CD4-positive, alpha-beta T cell treated with Interleukin-4 for 4 hours (primary cell): ENCODE measurements at places on chromosomes 2 and 18.

- no peak for DNase-seq
Observed at GRCh38 chr18:60413944-60414547, 41.5 kb upstream of the MC4R start.

- no peak for DNase-seq
Observed at GRCh38 chr2:142920571-142920970, 43.1 kb downstream of the KYNU start.

DNA sequence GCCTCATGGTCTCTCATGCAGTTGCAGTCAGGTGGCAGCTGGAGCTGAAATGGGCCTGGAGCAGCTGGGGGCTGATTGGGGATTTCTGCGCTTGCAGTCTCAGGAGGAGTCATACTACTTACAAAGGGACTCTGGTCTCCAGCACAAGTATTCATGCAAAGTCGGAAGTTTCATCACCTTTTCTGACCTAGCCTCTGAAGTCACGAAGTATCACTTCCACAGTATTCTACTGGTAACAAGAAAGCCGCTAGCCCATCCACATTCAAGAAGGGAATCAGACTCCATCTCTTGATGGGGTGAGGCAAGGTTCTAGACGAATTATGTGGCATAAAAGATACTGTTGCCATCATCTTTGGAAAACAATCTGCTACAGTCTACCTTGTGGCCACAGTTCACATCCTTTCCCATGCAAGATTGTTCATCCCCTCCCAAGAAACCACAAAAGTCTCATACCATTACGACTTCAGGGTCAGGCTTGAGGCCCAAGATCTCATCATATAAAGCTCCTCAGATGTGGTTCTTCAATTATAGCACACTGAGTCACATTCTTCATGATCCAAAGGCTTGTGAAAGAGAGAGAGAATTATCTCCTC, 95.3 kb downstream of the SMC6 start:
- DNase-seq: no peak

GRCh38 chr2:191860760-191861466, 14.0 kb upstream of the CAVIN2 start:
- no peak for DNase-seq

DNA sequence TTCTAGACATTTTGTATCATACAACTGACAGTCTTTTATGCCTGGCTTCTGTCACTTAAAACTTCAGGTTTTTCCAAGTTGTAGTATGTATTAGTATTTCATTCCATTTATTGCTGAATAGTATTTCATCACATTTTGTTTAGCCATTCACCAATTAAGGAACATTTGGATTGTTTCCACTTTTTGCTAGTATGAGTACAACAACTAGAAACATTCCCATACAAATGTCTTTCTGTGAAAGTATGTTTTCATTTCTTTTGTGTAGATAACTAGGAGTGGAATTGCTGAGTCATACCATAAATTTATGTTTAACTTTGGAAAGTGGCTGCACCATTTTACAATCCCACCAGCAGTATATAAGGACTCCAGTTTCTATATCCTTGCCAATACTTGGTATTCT, 135.9 kb downstream of the ATAD2B start:
- DNase-seq: no peak

- no peak for DNase-seq
Observed at GRCh38 chr2:161177969-161178368, 17.7 kb downstream of the TANK start.

DNA sequence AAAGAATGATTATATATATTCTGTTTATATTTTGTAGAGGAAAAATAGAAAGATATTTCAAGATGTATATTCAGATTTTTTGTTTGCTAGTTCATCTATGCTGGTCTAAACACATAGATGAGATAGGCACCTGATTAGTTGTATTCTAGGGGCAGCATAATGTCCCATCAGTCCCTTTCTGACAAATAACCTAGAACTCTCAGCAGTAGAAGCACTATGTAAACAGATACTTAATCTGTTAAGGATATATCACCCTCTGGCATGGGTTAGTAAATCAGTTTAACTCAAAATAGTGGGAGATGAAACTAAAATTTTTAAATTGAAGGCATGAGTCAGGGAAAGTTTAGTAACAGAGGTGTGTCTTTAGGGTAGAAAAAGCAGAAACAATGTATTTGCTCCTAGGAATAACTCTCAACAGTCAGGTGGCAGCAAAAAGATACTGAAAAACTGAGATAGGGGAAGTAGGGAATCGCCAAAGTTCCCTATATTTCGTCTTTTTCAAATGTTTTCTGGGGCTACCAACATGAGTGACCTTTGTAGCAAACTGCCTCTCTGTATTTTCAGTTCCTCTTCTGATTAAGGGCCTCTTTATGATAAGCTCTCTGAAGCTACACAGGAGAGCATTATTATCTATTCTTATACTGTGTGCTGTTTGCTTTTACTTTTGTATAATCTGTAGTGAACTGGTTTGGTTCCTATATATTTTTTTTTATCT, 5.7 kb downstream of the PPP1R1C start:
- peak; percentile 12 for DNase-seq

- DNase-seq: no peak
Observed at GRCh38 chr2:167048829-167049228, 160.5 kb downstream of the XIRP2 start.

- no peak for DNase-seq
Observed at GRCh38 chr18:74457043-74457724, at the start of gene DIPK1C. Gene DIPK1C (minus strand): TSS chr18:74457308. CDS start chr18:74457259, 49 bp downstream.

DNA sequence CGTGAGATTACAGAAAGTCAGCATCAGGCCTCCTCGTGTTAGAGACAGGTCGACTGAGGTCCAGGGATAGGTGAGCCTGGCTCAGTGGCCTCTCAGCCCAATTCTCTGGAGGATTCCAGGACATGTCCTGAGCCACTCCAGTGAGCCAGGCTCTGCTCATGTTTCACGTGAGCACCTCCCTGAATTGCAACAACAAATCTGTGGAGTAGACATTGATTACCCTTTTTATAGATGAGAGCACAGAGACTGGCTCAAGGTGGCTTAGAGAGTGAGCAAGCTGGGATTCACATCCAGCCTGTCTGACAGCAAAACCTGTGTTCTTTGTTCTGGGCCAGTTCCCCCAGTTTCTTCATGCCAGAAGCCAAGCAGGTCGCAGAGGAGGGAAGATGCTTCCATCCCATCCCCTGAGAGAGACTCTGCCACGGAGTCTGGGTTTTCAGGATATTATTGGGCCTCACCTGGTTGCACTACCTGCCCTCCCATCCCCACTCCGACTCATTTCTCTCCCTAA, 46.4 kb downstream of the HS1BP3 start:
- no peak for DNase-seq

GRCh38 chr2:112614201-112614840, 29.9 kb downstream of the CHCHD5 start:
- no peak for DNase-seq

GRCh38 chr2:178641498-178641897, 161.2 kb downstream of the PLEKHA3 start:
- DNase-seq: no peak

GRCh38 chr18:42414756-42415454, 459.9 kb downstream of the PIK3C3 start:
- no peak for DNase-seq

- no peak for DNase-seq
Observed at GRCh38 chr2:118982039-118982438, 40.0 kb downstream of the MARCO start.

DNA sequence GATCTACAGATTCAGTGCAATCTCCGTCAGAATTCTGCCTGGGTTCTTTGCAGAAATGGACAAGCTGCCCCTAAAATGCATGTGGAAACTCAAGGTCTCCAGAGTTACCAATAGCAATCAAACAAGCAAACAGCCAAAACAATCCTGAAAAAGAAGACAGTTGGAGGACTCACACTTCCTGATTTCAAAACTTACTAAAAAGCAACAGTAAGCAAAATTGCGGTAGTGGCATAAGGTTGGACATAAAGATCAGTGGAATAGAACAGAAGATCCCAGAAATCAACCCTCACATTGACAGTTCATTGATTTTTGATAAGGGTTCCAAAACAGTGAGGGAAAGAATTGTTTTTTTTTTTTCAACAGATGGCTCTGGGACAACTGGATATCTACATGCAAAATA, 59.7 kb downstream of the NPPC start:
- DNase-seq: no peak

DNA sequence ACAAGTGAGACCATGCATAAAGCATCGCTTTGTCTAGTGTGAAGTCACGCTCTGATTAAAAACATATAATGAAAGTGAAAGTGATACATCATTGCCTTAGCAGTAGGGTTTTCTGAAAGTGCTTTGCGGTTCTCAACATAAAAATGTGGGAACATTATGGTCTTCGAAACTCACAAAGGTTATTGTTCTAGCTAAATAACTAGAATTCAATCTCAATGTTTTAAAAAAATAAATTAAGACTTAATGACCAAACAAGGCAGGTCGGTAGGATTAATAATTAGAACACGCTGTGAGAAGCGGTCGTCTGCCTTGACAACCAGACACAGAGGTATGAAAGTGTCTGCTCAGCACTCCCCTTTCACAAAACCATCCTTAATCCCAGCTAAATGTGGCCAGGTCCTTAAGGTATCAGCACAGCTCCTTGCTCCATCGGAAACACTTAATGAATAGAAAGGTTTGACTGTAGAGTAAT, 42.2 kb downstream of the KLHL14 start:
- DNase-seq: peak; percentile 8

- DNase-seq: no peak
Observed at GRCh38 chr2:20596973-20597859, 53.7 kb downstream of the HS1BP3 start.

GRCh38 chr2:55985406-55985805, 61.8 kb upstream of the EFEMP1 start:
- no peak for DNase-seq

- DNase-seq: no peak
Observed at GRCh38 chr18:41864216-41864615, 90.8 kb upstream of the PIK3C3 start.

DNA sequence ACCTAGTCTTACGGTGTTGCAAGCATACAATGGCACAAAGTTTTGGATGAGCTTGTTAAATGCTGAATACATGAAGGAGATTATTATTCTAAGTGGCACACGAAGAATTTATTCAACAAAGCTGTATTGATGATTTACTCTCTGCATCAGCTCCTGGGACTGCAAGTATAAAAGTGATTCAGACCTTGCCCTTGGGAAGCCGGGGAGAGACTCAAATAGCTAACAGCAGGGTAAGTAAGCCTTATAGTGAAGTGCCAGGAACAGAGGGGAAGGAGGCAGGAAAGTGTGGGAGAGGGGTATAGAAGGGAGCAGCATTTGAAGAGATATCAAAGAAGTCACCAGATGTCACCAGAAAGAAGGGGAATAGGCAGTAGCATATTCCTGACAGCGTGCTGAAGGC, 115.4 kb downstream of the MCFD2 start:
- no peak for DNase-seq

DNA sequence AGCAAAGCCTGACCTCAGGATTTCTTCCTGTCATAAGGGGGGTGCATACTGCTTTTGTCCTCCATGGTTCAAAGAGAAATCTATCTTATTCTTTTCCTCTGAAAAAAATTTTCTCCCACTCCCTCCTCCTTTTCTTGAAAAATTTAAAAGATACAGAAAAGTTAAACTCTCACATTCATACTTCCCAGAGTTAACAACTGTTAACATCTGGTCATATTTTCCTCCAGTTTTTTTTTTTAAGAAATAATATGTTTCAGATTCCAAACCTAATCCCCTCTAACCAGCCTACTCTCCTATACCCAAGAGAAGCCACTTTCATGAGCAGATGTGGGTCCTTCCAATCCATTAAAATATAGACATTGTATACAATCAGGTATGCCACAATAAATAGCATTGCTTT, 378.9 kb upstream of the HNRNPA3 start:
- DNase-seq: no peak

DNA sequence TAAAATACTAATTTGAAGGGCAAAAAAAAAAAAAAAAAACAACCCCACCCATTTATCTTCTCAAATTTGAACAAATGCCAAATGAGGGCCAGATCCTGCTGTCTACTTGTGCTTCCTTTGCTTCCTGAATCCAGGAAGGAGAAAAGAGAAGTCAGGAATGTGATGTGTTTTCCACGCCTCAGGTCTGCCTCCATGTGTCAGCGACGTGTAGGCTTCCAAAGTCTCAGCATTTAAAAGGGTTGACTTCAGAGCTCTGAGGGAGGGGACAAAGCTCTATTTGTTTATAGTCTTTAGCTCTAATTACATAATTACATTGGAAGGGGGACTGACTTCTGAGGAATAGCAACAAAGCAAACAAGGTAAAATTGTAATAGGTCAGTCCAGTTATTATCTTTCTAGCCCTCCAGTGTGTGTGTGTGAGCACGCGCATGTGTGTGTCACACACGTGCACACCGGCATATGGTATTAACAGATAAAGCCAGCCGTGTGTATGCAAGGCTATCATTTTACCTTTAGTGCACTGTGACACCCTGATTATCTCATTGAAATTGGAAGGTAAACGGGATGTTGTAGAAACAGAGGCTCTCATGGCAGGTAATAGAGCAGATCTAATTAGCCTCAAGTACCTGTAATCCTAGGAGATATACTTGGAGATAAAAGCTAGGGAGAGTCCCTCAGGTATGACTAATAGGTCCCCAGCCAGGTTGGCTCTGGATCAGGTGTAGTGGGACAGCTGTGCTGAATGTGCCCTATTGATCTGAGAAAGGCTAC, 911.4 kb upstream of the ZEB2 start:
- no peak for DNase-seq

- DNase-seq: no peak
Observed at GRCh38 chr18:11387880-11388279, 221.5 kb upstream of the SLC35G4 start.

DNA sequence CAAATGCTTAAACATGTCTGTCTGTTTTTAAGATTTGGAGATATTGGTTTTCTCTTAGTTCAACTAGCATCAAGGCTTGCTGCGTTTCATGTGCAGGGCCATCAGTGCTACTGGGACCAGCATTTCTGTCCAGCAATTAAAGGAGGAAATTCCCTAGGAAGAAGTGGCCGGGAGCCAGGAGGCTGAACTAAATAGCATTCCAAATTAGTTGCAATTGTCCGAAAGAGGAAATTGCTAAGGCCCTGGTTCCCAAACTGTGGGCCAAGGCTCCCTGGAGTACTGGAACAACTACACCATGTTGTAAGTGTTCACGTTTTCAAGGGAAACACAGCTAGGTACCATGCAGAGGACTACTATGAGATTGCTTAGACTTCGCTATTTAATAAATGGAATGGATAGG, 257.9 kb downstream of the PTPRM start:
- no peak for DNase-seq

GRCh38 chr2:84900971-84901370, 4.5 kb upstream of the TMSB10 start:
- DNase-seq: no peak

DNA sequence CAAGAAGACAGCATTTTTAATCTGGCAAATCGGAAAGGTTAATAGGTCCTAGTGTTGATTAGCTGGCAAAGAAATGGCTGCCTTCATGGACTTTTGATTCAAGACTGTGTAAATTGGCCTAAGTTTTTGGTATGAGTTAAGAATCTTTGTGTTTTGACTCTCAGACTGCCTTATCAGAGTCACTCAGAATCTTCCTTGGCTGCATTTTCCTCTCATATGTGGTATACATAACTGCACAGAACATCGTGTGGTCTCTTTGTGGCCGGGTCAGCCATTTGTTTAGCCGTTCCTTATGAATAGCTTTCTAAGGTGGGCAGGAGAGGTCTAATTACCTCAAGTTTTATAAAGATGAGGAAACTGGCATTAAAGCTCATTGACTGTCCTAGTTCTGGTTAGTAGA, 30.1 kb downstream of the CAB39 start:
- no peak for DNase-seq

- DNase-seq: no peak
Observed at GRCh38 chr2:230868947-230869913, 4.5 kb downstream of the ITM2C start.

- DNase-seq: no peak
Observed at GRCh38 chr2:177183860-177184259, 28.7 kb upstream of the HNRNPA3 start.

GRCh38 chr2:10216677-10217488, 85.8 kb upstream of the HPCAL1 start:
- no peak for DNase-seq
